ENCODE measurements at places on chromosomes 3 and 15.

- no peak for DNase-seq
Observed at GRCh38 chr3:192564611-192565010, 162.7 kb downstream of the FGF12 start.

- no peak for DNase-seq
Observed at GRCh38 chr3:188706176-188706575, 465.6 kb upstream of the TPRG1 start.

- no peak for DNase-seq
Observed at GRCh38 chr3:174285242-174285864, 573.8 kb upstream of the NAALADL2 start.

DNA sequence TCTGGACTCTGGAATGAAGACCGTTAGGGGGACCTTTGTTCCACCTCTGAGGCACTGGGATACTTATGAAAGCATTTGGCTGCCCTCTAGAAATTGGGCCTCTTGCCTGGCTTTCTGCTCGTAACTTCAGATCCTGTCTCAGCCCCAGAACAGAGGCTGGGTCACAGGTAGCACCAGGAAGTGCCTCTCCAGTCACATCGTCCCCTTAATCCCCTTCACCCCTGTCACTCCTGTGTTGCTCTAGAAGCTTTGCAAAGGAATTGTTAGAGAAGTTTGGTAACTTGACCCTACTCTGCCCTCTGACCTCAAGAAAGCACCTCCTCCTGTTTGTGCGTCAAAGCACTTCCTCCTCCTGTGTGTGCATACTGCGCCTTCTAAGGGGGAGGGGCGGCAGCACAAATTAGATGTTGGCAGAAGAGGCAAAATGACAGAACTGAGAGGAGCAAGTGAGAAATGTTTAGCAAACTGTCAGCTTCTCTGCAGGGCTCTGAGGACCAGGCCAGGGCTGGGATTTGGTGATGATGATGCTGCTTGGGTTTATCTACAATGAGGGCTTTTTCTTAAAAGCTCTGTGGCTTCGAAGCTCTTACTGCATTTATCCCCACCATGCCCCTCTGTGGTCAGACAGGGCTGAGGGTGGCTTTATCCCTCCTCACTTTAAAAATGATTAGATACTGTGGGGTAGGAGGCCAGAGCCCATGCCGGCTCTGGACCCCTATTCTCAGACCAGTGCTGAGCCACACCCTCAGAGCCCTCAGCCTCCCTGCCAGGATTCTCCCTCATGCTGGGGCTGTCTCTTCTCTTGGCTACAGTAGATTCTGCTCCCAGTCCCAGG lies 76.2 kb downstream of the LARS2 start:
- DNase-seq = no peak

Measured in activated T-cell treated with anti-CD3 and anti-CD28 coated beads for 48 hours (primary cell).